A549 treated with CORT108297 at 1 μM for 4 hours (cell line): ENCODE measurements at places on chromosomes 16 and 17. TPM values are rescaled to one million over a fixed set of nuclear protein-coding genes. Genes with fewer than 3 reads are reported as not detected.

STX4 gene
- total RNA-seq, result 60.0 to 76.0 TPM (median 70.3 TPM) in 5 replicates

GSG1L2 gene
- total RNA-seq, result not detected in 5 replicates

GJD3 gene
- 0.31 to 1.2 TPM (median 0.92 TPM) in 5 replicates for total RNA-seq

PDE6G gene
- total RNA-seq, result 1.5 to 3.5 TPM (median 2.3 TPM) in 5 replicates

HOXB2 gene
- total RNA-seq, result 0.51 to 0.76 TPM (median 0.55 TPM) in 5 replicates
